Omental fat pad (tissue), 4 donors: ENCODE measurements at places on chromosomes 4 and X.

- no peak for DNase-seq
Observed at GRCh38 chr4:36771411-36772153, 473.0 kb upstream of the NWD2 start.

- no peak for DNase-seq
Observed at GRCh38 chrX:153773218-153773611, 7.6 kb upstream of the SRPK3 start.

DNA sequence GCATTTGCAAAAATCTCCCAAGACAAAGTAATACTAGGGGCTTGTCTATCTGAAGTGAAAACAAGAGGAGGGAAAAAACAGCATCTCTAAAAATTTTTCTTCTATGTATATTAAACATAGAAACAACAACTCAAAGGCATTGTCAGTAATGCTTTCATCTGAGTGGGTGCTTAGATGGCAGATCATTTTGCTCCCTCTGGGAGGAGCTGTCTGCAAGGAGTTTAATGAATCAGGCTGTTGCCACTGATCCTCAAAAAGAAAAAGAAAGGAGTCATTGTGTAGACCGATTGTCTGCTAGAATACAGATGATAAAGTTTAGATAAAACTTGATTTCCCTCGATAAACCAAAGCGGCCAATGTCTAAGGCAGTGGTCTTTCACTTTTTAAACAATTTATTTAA is 49.7 kb upstream of the KLHL8 start:
- DNase-seq: no peak

DNA sequence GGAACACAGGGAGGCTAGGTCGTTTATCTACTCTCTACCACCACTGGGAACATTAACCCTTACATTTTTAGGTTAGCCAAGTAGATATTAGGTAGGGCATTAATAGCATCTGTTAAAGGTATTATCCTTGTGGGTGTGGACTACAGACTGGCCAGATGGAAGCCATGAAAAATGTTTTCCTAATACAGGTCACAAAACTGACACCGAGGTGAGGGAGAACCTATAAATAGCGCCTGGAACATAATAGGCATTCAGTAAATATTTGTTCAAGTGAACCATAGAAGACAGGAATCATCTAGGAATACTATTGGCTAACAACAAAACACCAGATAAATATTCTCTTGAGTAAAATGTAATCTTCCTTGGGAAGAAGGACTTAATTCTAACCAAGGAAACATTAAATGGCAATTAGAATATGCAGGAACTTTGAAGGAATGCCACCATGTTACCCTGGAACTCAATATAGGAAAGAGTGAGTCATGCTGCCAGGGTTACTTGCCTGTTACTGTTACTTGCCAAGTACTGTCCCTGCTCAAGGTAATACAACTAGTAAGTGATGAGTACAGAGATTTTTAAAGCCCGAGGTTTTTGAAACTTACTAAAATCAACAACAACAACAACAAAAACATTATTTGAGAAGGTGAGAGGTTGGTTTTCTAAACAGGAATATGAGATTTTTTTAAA is 79.0 kb downstream of the SOX3 start:
- no peak for DNase-seq

DNA sequence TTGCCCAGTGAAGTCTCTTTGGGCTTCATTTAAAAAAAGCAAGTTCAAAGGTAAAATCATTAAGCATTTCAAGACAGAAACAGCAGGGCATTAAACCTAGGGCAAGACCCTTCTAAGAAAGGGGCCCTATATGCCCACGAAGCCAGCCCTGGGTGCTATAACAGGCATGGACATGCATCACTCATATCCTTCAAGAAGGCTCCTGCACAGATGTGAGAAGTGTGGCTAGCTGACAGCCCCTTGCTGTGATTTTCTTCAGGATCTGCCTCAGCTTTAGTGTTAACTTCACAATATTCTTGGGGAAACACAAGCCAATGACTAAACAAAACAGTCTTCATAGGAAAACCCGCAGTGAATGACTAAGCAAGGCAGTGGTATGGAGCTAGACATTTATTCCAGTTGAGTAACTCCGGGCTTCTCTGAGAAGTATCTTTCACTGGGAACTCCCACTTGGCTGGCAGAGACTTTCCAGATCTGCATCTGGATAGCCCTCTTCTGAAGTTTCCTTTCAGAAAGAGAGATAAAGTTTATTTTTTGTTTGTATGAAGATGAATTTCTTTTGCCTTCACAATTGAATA is 11.9 kb upstream of the MAOA start:
- DNase-seq: no peak

DNA sequence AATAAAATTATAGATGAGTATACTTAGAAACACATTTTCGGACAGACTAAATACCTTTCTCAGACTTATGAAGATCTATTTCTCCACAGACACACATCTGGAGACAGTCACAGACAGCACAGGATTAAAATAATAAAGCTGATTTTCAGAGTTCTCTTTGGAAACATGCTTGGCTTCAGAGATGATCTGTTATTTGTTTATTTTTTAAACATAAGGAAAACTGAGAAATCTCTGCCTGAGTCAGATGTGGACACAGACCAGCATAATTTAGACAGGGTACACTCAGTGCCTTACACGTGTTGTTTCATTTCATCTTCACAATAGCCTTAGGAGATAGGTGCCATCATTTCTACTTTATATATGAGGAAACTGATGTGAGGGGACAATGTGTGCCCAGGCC is 92.1 kb downstream of the SLC9A7 start:
- no peak for DNase-seq

DNA sequence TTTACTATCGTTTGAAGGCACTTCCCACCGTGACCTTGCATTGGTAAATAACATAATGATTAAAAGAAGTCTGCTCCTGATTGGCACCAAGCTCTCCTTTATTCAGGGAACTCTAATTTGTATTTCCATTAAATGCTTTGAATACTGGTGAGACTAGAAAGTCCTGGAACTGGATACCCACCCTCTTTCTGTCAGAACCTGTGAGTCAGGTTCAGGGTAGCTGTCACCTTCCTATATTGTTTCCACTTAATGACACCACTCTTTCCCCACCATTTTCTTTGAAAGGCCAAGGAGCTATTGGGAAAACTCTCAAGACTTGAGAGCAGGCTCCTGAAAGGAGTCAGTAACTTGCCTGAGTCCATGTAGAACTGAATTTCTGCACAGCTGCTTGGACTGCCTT is 55.9 kb upstream of the RASSF6 start:
- DNase-seq: no peak
